ENCODE measurements at places on chromosomes 13 and 19. TPM values are rescaled to one million over a fixed set of nuclear protein-coding genes. Genes with fewer than 3 reads are reported as not detected.

- DNase-seq: peak; percentile 92
Measured at GRCh38 chr19:850221-850978, 1.7 kb upstream of the ELANE start.

DNA sequence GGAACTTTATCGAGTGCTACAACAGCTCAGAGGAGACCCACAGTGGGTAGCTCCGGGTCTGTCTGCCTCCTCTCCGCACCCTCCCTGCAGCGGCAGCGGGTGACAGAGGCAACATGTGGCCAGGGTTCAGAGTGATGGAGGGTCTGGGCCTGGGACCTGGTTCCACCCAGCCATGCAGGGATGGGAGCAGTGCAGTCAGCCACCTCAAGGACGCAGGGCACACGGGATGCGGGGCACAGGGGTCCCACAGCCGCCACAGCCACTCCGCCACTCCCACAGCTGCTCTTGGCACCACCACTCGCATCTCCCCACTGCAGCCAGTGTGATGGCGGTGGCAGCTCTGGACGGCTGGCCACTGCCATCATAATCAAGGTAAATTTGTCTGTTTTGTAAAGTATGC, 892.9 kb downstream of the OLFM4 start:
- no peak for DNase-seq

DNA sequence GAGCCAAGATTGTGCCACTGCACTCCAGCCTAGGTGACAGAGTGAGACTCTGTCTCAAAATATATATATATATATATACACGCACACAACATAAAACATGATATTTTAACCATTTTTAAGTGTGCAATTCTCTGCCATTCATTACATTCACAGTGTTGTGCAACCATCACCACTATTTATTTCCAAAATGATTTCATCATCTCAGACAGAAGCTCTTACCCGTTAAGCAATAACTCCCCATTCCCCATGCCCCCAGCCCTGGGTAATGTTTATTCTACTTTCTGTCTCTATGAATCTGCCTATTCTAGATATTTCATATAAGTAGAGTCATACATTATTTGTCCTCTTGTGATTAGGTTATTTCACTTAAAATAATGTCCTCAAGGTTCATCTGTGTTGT, 20.3 kb downstream of the WDR88 start:
- DNase-seq: no peak

DNA sequence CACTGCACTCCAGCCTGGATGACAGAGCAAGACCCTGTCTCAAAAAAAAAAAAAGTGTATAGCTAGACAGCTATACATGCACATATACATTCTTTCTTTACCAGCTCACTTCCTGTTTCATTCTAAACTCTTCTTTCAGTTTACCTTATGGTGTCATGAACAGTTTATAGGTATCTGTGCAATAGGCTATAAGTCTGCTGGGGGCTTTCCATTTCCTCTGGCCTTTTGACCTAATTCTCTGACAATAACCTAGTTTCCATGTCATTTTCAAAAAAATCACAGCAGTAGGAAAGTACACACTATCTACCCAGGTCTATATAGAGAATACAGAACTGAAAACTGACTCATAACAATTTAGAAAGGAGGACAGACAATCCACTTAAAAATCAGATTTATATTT, 24.4 kb upstream of the URAD start:
- DNase-seq: no peak

DNA sequence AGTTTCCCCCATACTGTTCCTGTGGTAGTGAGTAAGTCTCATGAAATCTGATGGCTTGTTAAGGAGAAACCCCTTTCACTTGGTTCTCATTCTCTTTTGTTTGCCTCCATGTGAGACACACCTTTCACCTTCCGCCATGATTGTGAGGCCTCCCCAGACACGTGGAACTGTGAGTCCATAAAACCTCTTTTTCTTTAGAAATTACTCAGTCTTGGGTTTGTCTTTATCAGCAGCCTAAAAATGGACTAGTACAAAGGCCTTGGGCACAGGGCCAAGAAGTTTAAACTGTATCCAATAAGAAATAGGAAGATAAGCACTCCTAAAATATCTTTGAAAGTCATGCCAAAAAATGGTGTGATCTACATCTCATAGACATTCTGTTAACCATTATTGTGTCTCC, 176.9 kb downstream of the TBC1D4 start:
- no peak for DNase-seq

SYT3 gene
- not detected for total RNA-seq

DOCK9 gene
- total RNA-seq: 204 TPM

PRR22 gene
- total RNA-seq: 1.0 TPM

ZNF536 gene
- 43.2 TPM for total RNA-seq

MYO1F gene
- total RNA-seq: 60.9 TPM
